Gastroesophageal sphincter (tissue), 4 donors: ENCODE measurements at places on chromosomes 6 and 20. TPM values are rescaled to one million over a fixed set of nuclear protein-coding genes. Genes with fewer than 3 reads are reported as not detected.

GRCh38 chr6:154614641-154615040 is 104.2 kb upstream of the CNKSR3 start:
- ATAC-seq: no peak

GRCh38 chr20:57425150-57426013 is 34.2 kb downstream of the RBM38 start:
- no peak for ATAC-seq

DNA sequence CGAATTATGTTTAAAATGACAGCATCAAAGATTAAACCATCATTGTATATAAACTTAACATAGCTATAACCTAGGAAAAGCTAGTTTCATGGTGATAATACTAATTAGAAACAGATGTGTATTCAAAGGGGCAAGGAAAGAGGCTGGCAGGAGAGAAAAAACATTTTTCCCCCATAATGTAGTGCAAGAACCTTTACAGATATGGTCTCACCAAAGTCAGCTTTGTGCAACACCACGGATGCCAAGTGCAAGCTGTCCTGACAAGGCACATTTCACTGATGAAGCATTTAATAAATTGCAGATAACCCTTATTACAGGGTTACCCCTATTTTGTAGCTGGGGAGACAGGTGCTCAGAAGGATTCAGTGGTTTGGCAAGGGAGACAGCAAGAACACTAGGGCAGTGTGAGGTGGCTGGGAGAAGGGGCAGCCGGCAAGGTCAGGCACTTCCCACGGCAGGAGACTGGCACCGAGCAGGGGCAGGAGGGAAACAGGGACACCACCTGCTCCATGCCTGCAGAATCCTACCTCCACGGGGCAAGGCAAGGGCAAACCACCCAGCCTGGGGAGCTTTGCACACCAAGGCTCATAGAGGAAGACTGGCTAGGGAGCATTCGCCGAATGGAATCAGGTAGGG is 6.5 kb downstream of the RPS6KA2 start:
- ATAC-seq: no peak

GRCh38 chr6:69155467-69155866 is 520.4 kb downstream of the ADGRB3 start:
- no peak for ATAC-seq

DNA sequence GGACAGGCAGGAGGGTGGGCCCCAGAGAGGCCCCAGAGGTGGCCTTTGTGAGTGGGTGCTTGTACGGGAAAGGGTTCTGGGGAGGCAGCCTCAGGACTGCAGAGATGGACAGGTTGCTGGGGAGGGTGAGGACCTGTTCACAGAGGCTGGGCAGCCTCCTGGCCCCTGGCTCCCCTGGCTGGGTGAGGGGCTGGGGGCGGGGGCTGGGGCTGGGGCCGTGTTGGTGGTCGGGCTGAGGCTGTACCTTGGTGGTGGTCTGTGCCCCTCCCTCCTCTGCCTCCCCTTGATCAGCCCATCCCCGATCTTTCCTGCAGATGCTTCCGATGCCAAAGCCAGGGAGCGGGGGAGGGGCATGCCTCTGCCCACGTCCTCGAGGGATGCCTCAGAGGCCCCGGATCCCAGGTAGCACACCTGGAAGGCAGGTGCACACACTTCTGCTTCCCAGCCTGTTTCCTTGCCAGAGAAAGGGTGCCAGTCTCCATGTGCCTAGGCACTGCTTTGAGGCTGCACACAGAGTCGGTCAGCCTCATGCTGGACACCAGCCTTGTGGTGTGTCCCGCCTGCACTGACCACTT is 4.8 kb downstream of the TCEA2 start:
- no peak for ATAC-seq

- no peak for ATAC-seq
These were observed 715.9 kb upstream of the POU3F2 start for GRCh38 chr6:98118397-98119045.

GRCh38 chr6:53938810-53939209 is 144.0 kb downstream of the LRRC1 start:
- no peak for ATAC-seq

- no peak for ATAC-seq
These were observed 342.0 kb downstream of the SOX4 start for GRCh38 chr6:21935561-21936028.

NFKBIE gene
- total RNA-seq: 5.3 TPM

CLDN20 gene
- not detected for total RNA-seq

KCNK15 gene
- total RNA-seq: 3.6 TPM

TDRD6 gene
- 0.15 TPM for total RNA-seq

PREP gene
- 19.5 TPM for total RNA-seq

BPIFA1 gene
- total RNA-seq: not detected

THBS2 gene
- 41.9 TPM for total RNA-seq
